ENCODE measurements at places on chromosomes 6 and 20.
A peak's percentile ranks its signal among the peaks of the same experiment; 100 is the strongest.

DNA sequence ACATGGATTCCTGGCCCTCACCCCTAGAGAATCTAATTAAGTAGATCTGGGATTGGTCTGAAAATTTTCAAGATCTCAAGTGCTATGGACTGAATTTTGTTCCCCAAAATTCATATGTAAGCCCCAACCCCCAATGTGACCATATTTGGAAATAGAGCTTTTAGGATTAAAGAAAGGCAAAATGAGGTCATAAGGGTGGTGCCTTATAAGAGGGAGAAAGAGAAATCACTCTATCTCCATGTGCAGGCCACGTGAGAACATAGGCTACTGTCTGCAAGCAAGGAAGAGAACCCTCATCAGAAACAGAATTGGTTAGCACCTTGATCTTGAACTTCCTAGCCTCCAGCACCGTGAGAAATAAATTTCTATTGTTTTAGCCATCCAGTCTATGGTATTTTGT lies 8.5 kb upstream of the DSE start:
- no peak for DNase-seq

- DNase-seq, result no peak
Measured at GRCh38 chr6:93985953-93986352, 566.6 kb upstream of the EPHA7 start.

GRCh38 chr6:145714731-145715130 lies 20.6 kb downstream of the EPM2A start:
- DNase-seq, result no peak

DNA sequence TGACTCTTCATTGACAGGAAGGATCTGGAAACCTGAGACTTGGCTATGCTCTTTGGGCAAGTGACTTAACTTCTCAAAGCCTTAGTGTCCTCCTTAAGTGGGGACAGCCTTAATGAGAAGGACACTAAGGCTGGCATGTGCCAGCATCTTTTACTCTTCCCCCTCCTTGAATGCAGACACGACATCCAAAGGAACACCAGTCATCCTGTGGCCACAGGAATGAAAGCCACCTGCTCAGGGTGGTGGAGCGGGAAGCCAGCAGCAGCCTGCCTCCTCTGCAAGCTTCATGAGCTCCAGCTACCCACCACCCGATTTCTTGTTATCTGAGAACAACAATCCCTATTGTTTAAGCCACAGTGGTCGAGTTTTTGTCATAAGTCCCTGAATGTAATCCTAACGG lies 44.5 kb downstream of the TMEM14B start:
- no peak for DNase-seq

- no peak for DNase-seq
Measured at GRCh38 chr6:128240024-128240428, 280.4 kb downstream of the PTPRK start.

DNA sequence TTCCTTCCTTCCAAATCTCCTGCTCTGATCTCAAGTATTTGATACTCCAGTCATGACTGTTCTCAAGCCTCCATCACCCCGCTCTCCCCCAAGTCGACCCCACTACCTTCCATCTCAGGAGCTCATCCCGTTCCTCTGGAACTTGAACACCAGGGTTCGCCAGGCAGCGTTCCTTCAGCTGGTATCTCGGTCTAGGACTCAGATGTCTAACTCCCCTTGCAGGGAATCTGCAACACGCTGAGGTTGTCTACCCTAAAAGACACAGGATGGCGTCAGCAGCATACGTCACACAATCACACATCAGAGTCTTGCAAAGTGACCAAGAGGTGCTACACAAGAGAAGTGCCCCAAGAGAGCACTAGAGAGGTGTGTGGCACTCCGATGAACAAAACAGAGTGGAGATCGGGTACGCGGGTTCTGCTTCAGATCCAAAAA lies 706 bp downstream of the ZNF184 start:
- DNase-seq, result peak; percentile 87

DNA sequence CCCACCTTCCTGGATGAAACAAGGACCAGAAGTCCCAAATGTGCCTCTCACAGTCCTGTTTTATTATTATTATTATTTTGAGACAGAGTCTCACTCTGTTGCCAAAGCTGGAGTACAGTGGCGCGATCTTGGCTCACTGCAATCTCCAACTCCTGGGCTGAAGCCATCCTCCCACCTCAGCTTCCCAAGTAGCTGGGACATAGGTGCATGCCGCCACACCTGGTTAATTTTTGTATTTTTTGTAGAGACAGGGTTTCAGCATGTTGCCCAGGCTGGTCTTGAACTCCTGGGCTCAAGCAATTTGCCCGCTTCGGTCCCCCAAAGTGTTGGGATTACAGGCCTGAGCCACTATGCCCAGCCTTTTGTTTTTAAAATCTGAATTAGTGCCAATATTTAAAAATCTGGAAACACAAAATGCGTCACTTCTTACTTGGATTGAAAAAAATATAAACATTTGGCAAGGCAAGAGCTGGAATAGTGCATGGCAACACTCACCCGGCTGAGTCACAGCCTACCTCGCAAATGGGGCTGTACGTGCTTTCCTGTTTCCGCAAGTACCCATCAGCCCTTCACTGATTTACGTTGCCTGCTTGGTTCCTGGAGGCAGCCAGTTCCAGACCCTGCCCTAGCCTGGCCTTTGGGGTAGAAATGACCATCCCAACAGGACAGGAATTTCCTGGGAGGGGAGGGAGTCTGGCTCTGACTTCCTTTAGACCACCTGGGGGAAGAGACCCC lies 6.3 kb downstream of the SDCBP2 start:
- peak; percentile 99 for DNase-seq

DNA sequence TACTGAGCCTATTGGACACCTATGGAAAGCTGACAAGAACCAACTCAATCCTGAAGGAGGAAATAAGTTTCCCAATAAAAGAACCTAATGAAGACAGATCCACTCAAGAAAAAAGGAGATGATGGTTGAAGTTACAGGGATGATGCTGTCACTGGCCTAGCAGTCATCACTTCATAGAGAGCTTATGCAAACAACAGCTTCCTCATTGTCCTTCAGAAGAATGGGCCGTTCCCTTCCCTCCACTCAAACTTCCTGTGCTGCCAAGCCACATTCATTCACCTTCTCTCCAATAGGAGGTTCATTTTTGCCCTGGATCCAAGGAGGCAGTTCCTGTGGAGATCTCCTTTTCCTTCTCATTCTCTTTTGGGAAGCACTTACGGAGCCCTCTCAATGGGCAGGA lies 13.8 kb upstream of the PM20D2 start:
- no peak for DNase-seq

GRCh38 chr20:46040902-46041535 lies 12.0 kb downstream of the SLC12A5 start:
- peak; percentile 26 for DNase-seq

GRCh38 chr6:109461733-109462526 lies 6.4 kb upstream of the MICAL1 start:
- no peak for DNase-seq

DNA sequence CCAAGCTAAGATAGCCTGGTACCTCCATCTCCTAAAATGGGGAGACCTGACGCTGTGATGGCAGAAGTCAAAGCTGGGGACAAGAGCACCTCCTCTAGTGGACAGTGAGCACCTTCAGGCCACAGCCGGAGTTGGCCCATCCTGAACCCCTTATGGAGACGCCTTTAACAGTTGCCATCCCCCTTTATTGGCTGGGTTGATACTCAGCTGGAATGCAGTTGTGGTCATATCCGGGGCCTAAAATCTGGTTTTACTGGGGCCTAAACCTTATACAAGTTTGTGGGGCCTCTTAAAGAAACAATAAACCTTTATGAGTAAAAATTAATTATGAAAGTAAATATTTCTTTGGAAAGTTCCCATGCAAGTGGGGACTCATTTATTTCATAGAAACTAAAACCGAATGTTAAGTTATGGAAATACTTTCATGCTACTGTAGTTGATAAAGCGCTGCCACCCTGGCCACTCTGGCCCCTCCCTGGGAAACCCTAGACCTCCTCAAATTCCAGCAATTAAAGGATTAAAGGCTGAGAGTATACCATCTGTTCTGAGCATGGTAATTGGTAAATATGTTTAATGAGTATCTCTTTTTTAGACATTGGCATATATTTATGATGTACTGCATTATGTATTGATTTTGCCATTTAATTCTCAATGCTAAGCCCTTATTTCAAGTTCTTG lies 95.1 kb upstream of the SASH1 start:
- no peak for DNase-seq

DNA sequence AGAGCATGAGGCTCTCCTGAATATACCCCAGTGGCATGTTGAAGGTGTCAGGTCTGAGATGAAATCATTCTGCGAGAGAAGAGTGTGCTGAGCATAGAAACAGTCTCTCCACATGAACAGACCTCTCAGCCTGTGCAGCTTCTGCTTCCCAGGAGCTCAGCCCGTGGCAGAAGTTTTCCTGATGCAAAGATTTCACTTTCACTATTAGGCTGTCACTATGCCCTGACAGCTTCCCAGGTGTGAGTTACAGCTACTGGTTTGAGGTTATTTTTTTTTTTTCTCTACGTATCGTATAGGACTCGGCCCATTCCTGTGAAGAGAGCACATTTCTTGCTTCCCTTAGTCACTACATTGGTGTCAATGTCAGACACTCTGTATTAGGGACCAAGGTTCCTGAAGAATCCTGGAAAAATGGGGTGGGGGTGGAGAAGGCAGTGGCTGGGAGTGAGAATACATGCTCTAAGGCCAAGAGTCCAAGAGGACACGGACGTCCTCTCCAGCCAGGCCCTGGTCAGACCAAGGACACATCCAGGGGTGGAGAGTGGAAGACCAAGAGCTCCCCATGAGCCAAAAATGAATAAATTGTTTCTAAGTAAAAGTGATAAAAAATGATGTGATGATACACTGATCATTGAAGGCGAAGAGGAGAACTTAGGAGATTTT lies 121.2 kb upstream of the AKAP12 start:
- DNase-seq, result no peak

GRCh38 chr6:113750151-113750855 lies 106.8 kb upstream of the MARCKS start:
- DNase-seq, result no peak

DNA sequence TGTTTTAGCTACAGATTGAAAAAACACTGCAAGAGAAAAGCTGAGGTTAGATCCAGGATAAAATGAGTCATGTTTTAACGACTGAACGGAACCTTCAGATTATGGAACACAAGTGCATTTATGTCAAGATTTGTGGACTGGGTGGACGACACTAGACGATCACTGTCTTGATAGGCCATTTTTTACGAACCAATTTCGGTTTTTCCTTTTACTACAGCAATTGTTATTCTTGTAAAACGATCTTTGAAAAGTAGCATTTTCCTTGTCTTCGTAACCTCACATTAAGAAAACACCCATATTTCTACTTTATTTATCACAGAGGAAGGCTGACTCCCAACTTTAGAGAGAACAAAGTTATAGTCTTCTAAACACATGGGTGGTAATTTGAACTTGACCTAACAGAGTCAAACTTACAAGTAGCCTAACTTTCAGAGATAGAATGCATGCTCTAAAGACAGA lies 294.2 kb upstream of the TCF21 start:
- peak; percentile 34 for DNase-seq

DNA sequence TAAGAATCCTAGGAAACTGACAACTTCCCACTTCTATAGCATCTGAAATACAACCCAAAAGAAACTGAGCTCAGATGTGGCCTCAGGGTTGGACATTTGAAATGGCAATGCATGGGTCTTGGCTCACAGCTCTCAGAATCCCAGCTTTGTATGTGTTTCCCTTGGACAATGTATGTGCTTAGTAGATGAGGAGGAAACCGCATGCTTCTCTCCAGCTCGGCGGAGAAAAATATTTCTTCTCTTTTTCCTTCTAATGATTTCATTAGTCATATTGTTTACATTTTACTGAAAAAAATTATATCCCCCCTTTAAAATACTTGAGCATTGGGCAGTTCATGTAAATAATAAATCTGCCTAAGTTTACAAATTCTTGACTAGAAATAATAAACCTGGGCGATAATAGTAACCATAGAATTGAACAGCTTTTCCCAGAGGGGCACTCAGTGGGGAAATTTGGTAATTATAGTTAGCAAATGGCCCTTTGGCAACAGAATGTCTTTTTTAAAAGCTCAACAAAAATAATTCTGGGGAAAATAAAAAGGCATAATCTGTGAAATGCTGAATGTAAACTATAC lies 55.3 kb downstream of the PFDN4 start:
- DNase-seq, result peak; percentile 68

DNA sequence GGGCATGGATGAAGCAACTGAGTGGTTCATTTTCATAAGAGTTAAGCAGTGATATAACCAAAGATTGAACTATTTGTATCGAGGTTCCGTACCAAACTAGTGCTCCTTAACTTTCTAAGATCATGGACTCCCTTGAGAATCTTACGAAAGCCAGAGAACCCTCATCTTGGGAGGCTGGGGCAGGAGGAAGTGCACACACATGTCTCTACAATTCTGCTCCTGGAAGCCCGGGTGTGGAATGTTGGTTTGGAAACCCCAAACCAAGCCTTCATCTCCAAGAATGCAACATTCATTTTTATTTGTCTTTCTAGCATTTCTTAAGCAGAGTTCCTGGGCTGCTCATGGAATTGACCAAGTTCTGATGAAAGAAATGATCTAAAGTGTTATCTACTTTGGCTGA lies 250.5 kb upstream of the PRND start:
- DNase-seq, result peak; percentile 28

- peak; percentile 11 for DNase-seq
Measured at GRCh38 chr6:29909985-29910384, 32.3 kb upstream of the HLA-A start.

- DNase-seq, result no peak
Measured at GRCh38 chr6:14118446-14118845, 874 bp downstream of the CD83 start.

- DNase-seq, result peak; percentile 59
Measured at GRCh38 chr6:36340618-36341454, 4.1 kb upstream of the BNIP5 start.

- DNase-seq, result no peak
Measured at GRCh38 chr6:31958412-31958740, 395 bp downstream of the NELFE start.

- DNase-seq, result no peak
Measured at GRCh38 chr20:11008444-11009033, 334.7 kb upstream of the JAG1 start.

GRCh38 chr6:157449610-157450009 lies 68.6 kb downstream of the ZDHHC14 start:
- DNase-seq, result peak; percentile 67

GRCh38 chr6:12890171-12890790 lies 173.7 kb downstream of the PHACTR1 start:
- DNase-seq, result no peak

- no peak for DNase-seq
Measured at GRCh38 chr6:126831461-126831860, 287.0 kb upstream of the RSPO3 start.

GRCh38 chr6:133890711-133891148 lies 1.8 kb downstream of the TCF21 start:
- DNase-seq, result no peak

GRCh38 chr6:55997223-55997874 lies 122.0 kb upstream of the BMP5 start:
- no peak for DNase-seq
